ENCODE measurements at places on chromosomes 13 and 19. TPM values are rescaled to one million over a fixed set of nuclear protein-coding genes. Genes with fewer than 3 reads are reported as not detected.

DNA sequence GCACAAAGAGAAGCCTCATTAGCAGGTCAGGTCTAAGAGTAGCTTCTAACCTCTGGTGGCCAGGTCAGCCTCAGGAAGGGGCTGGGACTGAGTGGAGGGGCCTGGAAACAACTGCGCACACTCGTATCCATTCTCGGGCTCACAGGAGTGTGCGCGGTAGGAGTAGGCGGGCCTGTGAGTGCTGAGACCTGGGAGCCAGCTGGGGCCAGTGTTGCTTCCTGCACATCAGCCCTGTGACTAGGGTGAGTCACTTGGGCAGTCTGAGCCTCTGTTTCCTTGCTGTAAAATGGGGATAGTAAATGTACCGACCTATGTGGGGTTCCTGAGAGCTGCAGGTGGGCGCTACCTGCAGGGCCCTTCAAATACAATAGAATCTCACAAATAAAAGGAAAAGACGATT lies 26.9 kb downstream of the SIN3B start:
- no peak for DNase-seq
- H3K4me3 ChIP-seq: no peak overlapping the region
- H3K27me3 ChIP-seq: no peaks in the 10 kb centered on the region

DNA sequence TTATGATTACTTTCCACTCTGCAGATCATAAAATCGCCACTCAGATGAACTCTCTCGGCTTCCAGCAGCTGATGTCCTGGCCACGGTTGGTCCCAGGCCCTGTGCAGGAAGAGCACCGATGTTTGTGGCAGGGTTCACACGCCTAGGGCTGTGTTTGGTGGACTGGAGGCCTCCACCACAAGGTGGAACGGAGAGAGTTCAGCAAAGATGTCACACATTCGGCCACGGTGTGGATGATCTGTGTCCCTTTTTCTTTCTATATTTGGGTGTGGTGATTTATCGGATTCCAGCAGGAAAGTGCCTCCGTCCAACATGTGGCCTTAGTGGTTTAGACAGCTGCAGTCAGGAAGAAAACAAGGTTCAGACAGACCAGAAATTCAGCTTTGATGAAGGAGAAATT lies 521 bp upstream of the SHISA2 start:
- no peak overlapping the region for H3K4me3 ChIP-seq
- H3K27ac ChIP-seq: no peak overlapping the region
- no peaks in the 10 kb centered on the region for H3K27me3 ChIP-seq
- H3K36me3 ChIP-seq: no peaks in the 10 kb centered on the region
- no peak for DNase-seq
- H3K4me1 ChIP-seq: peaks cover 4% of the 10 kb centered on the region

DNA sequence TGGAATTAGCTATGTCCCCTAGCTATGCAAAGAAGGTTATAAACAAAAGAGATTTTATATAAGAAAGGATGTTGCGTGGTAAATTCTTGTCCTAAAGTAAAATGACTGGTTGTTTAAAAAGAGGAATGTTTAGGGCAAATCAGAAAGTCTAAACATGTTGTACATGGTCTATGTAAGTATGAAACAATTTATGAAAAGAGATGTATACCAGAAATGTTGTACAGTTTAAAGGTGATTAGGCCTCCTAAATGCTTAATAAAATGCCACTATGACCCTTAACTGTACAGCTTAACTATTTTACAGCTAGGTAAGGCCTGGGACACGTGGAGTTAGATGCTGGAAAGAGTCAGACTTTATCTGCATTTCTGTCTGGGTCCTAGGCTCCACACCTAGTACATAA lies 775.9 kb upstream of the KLHL1 start:
- no peaks in the 10 kb centered on the region for H3K36me3 ChIP-seq
- H3K27ac ChIP-seq: no peak overlapping the region
- no peak overlapping the region for H3K4me3 ChIP-seq
- H3K27me3 ChIP-seq: no peaks in the 10 kb centered on the region

DNA sequence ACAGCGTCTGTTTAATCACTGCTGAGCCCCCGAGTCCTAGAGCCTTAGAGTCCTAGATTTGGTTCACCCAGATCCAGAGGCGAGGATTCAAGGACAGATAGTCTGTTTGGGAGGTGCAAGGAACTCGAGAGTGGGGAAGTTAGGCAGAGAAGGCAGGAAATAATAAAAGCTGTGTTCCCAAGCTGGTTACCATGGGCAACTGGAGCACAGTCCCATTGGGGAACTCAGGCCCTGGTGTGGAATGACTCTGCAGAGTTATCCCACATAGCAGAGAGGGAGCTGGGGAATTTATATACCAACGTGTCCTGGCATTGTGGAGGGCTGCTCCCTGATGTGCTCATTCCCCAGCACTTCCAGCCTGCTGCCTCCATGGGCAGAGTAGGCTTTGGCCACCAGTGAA lies 9.7 kb downstream of the IGSF23 start:
- H3K27me3 ChIP-seq: no peaks in the 10 kb centered on the region
- no peak for DNase-seq
- H3K27ac ChIP-seq: no peak overlapping the region

DNA sequence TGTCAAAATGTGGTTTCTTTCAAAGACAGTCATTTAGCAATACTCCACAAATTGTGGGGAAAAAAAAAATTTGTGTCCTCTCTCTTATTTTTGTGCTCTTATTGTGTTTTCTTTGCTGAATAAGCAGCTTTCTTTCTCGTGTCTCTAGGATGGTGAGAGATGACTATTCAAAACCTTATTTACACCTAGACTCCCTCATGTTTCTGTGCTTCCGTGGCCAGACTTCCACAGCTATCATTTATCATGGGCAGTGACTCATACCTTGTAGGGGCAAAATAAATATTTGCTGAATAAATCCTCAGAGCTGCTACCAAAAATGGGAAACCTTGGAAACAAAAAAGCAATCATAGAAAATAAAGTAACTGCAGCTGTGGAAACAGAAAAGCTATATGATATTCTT lies 204.9 kb upstream of the MIR17HG start:
- H3K4me3 ChIP-seq: no peak overlapping the region
- no peaks in the 10 kb centered on the region for H3K4me1 ChIP-seq
- H3K27me3 ChIP-seq: no peaks in the 10 kb centered on the region
- no peak for DNase-seq

- H3K4me3 ChIP-seq: no peak overlapping the region
- H3K27ac ChIP-seq: no peak overlapping the region
- H3K4me1 ChIP-seq: no peaks in the 10 kb centered on the region
Measured at GRCh38 chr13:44112700-44113329, 233.1 kb downstream of the LACC1 start.

DNA sequence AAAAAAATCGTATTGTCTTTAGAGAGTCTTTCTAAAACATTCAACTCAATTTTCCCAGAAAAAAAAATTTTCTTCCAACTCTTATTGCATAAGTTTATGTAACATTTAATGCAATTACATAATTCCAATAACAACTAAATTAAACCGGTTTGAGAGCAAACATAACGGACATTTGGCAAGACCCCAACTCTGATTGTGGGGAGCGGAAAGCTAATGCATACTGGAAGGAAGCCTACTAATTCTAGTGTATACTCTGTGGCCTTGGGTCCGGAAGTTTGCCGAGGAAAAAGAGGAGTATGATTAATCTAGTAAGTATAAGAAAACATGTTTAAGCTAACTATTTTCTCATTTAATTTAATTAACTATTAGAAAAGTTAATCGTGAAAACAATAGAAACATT lies 21.3 kb upstream of the MIR17HG start:
- no peaks in the 10 kb centered on the region for H3K36me3 ChIP-seq
- no peak for DNase-seq
- H3K4me3 ChIP-seq: no peak overlapping the region
- no peak overlapping the region for H3K27ac ChIP-seq

DNA sequence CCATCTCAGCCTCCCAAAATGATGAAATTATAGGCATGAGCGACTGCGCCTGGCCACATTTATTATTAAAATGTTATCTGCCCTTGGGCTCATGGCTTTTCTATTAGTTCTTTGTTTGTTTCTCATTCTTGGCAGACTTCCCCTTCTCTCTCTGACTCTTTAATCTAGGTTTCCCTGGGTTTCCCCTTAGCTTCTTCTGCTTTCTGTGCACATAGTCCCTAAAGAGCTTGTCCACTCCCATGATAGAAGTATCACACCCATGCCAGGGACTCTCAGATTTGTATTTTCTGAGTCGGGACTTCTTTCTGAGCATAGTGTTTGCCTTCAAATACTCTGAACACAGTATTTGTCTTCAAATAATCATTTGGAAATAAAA lies 38.6 kb upstream of the ITM2B start:
- no peaks in the 10 kb centered on the region for H3K27me3 ChIP-seq
- no peak overlapping the region for H3K4me3 ChIP-seq
- no peak overlapping the region for H3K27ac ChIP-seq
- H3K36me3 ChIP-seq: no peaks in the 10 kb centered on the region
- H3K4me1 ChIP-seq: no peaks in the 10 kb centered on the region
- no peak for DNase-seq

GRCh38 chr19:38664503-38665211 lies 17.2 kb downstream of the ACTN4 start:
- no peak overlapping the region for H3K4me3 ChIP-seq
- no peak for DNase-seq
- H3K36me3 ChIP-seq: no peaks in the 10 kb centered on the region
- peak overlapping the region; percentile 61 for H3K27ac ChIP-seq

- no peaks in the 10 kb centered on the region for H3K27me3 ChIP-seq
- H3K36me3 ChIP-seq: no peaks in the 10 kb centered on the region
- DNase-seq: no peak
- H3K27ac ChIP-seq: peak overlapping the region; percentile 64
- H3K4me3 ChIP-seq: peak overlapping the region; percentile 46
- peaks cover 20% of the 10 kb centered on the region for H3K4me1 ChIP-seq
Measured at GRCh38 chr19:12783291-12783848, 7.9 kb upstream of the JUNB start.

ZNF491 gene
- 2.9 TPM for total RNA-seq

KCNRG gene
- total RNA-seq: 1.4 TPM

ZSCAN18 gene
- total RNA-seq: 131 TPM

CEACAM4 gene
- total RNA-seq: 0.74 TPM

ZNF471 gene
- total RNA-seq: 6.6 TPM

Data from ovary (tissue), 10 donors.